ENCODE measurements at places on chromosomes 7 and 10.

DNA sequence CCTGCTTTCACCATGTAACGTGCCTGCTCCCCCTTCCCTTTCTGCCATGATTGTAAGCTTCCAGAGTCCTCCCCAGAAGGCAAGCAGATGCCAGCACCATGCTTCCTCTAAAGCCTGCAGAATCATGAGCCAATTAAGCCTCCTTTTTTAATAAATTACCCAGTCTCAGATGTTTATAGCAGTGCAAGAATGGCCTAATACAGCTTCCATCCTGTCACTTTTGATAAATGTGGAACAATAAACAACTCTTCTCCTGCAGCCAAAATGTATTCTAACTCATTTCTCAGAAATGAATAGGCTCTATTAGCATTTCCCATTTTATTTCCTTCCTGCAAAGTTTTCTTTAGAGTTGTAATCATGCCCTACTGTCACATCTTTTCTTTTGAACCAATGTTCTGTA, 43.4 kb downstream of the C7orf25 start:
- DNase-seq = no peak

DNA sequence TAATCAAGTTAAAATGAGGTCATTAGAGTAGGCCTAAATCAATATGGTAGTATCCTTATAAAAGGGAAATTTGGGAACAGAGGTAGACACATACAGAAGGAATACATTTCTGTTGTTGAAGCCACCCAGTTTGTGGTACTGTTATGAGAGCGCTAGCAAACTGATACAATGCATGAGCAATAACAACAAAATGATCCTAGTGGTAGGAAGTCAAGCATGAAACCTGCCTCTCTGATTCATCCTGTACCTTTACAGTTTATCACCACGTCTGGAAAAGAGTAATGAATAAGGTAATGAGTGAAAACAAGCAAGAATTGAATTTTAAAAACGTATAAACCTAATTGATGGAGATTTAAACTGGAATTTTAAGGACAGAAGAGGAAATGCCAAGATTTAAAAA, 217.2 kb downstream of the PCLO start:
- no peak for DNase-seq

DNA sequence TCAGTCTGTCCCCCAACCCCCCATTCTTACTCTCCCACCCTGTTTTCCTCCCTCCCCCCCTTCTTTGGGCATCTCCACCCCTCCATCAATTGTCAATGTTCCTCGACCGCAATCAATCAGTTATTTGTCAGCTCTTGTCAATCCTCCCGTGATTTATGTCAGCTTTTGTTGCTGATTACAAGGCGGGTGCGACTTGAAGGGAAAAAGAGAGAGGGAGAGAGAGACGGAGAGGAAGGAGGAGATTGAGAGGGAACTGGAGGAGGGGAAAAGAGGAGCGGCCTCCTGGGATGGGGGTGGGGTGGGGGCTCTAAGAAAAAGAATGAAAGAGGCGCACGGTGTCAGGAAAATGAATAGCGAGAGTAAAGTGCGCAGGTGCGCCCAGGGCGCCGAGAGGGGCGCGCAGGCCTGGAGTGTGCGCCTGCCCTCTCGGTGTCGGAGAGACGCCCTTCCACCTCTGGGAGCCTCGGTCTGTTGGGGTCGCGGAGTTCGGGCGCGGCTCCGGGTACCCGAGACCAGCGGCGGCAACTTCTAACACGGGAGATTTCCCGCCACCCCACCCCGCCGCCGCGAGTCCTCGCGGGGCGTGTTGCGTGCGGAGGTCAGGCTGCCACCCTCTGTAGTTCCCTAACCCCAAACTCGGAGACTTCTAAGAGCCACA, 1.1 kb upstream of the ZNF503 start:
- no peak for DNase-seq

DNA sequence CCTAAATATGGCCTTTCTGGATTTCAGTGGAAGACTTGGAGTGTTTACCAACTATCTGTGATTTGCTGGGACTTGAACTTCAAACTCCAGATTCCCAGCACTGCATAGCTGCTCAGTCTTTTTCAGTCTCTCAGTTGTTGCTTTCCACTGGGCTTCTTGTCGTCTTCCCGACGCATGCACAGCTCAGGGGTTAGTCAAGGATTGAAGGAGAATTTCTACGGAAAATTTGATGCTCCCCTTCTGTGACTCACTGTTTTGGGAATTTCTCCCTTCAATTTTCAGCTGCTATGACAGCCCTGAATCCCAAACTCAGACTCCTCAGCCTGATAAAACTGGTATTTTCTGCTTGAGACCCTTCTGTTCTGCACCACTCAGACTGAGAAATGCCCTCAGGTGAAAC, 91.7 kb downstream of the CYP26A1 start:
- DNase-seq = no peak

DNA sequence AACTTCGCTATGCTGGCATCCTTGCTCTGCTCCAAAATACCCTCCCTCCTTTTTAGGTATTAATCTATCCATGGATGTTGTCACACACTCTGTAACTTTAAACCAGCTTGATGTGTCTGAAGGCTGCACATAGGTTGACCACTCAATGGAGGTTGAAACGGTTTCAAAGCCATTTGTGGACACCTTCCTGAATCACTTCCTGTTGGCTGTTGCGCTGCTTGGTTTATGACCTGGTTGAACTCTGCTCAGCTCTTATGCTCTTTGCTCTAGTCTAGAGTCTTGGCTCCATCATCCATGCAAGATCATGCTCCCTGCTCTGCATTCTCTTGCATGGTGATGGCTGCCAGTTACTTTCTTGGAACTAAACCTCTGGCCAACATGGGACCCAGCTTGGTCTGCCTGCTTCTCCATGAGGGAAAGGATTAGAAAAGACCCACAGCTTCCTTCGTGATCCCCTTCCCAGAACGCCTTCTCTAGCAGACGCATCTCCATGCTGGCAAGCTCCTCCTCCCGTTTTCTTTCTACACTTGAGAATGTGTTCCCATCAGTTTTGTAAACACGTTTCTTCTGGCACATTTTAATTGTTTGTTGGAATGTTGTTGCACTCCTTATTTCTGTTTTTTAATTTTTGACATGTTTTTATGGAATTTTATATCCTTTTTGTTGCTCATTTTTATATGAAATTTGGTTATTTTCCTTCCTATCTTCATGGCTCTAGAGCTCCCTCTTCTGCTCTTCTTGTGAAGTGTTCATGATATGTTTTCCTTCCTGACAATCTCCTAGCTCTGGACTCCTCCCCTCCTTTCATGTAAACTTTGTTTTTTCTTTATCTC, 149.8 kb downstream of the XPNPEP1 start:
- DNase-seq = no peak

DNA sequence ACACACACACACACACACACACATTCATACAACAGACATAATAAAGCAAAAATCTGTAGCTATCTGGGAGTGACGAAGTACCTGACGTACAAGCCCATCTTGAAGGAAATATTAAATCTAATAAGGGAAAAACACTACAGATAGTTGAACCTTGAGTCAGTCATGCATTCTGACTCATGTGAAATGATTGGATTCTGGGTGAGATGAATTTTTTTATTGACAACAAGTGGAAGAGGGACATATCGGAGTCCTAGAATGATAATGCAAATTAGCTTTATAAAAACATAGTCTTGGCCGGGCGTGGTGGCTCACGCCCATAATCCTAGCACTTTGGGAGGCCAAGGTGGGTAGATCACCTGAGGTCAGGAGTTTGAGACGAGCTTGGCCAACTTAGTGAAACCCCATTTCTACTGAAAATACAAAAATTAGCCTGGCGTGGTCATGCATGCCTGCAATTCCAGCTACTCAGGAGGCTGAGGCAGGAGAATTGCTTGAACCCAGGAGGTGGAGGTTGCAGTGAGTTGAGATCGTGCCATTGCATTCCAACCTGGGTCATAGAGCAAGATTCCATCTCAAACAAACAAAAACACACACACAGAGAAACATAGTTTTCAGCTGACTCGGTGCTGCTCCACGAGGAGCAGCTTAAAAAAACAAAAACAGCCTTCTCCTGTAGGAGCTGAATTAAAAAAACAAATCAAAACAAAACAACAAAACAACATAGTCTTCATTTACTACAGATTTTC, 154.4 kb upstream of the MKLN1 start:
- DNase-seq = no peak

GRCh38 chr7:125355899-125356298, 426.3 kb upstream of the POT1 start:
- no peak for DNase-seq

- DNase-seq = no peak
Measured at GRCh38 chr10:46268076-46268881, 18.5 kb upstream of the ANTXRL start.

DNA sequence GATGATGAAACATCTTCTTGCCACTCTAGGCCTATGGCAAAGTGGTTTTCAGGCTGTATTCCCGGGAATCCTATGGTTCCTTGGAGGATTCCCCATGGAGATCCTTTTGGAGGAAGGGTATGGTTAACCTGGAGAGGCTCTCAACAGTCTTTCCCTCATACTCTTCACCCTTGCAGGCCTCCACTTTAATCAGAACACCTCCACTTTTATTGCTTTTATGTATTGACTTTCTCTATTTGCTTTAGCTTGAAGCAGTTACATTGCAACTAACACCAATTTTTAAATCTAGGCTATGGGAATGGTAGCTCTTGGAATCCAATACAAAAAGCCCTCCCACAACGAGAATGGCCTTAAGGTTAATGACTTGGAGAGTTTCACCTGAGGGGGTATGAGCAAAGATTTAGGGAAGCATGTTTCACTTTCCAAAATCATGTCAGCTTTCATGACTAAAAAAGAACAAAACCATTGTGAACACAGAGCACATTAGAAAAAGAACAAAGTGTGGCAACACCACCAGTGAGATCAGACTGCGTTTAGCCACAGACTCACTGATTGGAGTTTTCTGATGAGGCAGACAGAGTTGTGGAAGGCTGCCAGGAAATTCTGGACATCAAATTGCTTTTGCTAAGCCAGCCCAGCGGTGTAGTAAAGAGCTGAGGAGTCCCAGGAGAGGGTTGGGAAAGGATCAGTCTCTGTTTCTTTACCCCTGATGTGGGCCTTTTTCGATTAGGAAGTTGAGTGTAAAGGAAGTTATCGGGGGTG, 130.4 kb upstream of the BMPER start:
- no peak for DNase-seq

DNA sequence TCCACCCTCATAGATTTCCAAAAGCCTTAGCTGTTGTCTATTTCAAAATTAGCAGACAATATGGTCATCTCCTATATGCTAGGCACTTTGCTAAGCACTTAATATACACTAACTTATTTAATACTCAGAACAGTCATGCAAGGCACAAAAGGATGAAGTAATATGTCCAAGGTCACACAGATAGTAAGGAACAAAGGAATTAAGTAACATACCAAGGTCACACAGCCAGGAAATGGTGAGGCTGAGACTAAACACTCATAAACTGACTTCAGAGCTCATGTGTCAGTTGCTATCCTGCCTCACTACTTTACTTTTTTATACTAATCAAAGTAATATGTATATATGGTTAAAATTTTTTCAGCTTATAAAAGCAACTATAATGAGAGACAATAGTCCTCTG, 23.6 kb upstream of the HIBADH start:
- no peak for DNase-seq

DNA sequence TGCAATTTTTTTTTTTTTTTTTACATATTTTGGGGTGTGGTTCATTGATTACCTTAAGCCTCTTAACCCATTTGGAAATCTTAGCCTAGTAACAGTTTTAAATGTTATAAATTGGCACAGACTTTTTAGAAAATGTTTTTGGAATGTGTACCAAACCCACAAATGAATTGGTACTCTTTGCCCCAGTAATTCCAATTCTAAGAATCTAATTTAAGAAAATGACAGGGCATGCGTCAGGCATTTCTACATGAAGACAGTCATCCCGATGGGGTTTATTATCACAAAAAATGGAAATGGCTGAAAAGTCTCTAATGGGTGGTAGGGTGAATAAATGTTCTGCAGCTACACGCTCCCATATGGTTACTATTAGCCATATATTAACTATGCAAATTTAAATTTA, 54.9 kb downstream of the ITIH5 start:
- DNase-seq = no peak

All from stimulated activated CD4-positive, alpha-beta T cell treated with anti-CD3 and anti-CD28 coated beads, Interleukin-1b, Interleukin-23, amount 100 ng/mL, for 24 hours (primary cell).